Activated CD8-positive, alpha-beta T cell treated with anti-CD3 and anti-CD28 coated beads for 36 hours (primary cell): ENCODE measurements at places on chromosomes 1 and 21.

GRCh38 chr1:248343451-248343850 lies 5.1 kb upstream of the OR14C36 start:
- no peaks in the 10 kb centered on the region for H3K36me3 ChIP-seq
- no peak for DNase-seq
- H3K27me3 ChIP-seq = peaks cover 2% of the 10 kb centered on the region
- H3K27ac ChIP-seq = no peak overlapping the region
- H3K4me1 ChIP-seq = no peaks in the 10 kb centered on the region

DNA sequence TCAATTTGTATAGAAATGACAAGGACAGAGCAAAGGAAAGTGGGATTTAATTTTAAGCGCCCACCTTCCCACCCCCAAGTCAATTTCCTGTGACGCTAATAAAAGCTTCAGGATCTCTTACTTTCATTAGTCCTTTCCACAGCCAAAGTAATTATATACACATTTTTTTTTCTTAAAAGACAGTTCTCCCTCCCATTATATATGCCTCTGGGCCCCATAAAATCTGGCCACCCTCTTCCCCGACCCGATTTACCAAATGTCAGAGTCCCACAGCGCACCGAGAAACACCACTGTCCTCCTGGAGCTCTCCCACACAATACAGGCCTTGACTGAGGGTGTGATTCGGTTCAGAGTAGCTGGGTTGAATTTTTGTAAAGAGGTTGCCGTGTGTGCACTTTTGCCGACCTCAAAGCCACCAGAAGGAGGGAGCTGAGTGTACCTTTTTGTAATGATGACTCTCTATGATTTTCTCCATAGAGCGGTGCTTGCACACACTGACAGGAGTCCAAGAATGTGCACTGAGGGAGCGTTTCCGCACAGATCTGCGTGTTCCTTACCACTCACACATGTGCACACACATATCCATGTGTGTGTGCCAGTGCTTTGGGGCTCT lies 26.2 kb upstream of the IL10 start:
- H3K4me3 ChIP-seq = no peak overlapping the region
- no peaks in the 10 kb centered on the region for H3K36me3 ChIP-seq
- H3K27ac ChIP-seq = no peak overlapping the region
- no peaks in the 10 kb centered on the region for H3K27me3 ChIP-seq
- peak; percentile 45 for DNase-seq
- peaks cover 68% of the 10 kb centered on the region for H3K4me1 ChIP-seq

GRCh38 chr1:54490361-54491248 lies 57.4 kb upstream of the ACOT11 start:
- no peak overlapping the region for H3K27ac ChIP-seq
- H3K36me3 ChIP-seq = no peaks in the 10 kb centered on the region
- no peak overlapping the region for H3K4me3 ChIP-seq
- DNase-seq = no peak
- H3K27me3 ChIP-seq = peaks cover 9% of the 10 kb centered on the region

GRCh38 chr1:83083589-83084224 lies 915.2 kb downstream of the TTLL7 start:
- no peak overlapping the region for H3K27ac ChIP-seq
- no peaks in the 10 kb centered on the region for H3K4me1 ChIP-seq
- H3K36me3 ChIP-seq = no peaks in the 10 kb centered on the region
- DNase-seq = no peak
- no peaks in the 10 kb centered on the region for H3K27me3 ChIP-seq
- H3K4me3 ChIP-seq = no peak overlapping the region

DNA sequence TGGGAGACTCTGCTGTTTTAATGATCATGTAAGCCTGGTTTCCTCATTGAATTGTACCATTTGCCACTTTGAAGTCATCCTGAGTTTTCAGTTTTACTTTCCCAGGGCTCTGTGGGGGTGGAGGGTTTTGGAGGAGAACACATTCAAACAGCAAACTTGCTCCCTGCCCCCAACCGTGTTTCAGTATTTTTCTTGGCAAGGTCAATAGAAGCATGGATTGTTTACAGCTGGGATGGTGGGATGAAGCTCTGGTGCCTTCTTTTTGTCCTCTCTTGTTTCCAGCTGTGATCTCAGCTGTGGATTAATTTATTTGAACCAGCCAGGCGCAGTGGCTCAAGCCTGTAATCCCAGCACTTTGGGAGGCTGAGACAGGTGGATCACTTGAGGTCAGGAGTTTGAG lies 54.3 kb upstream of the SERBP1 start:
- H3K4me1 ChIP-seq = peaks cover 4% of the 10 kb centered on the region
- H3K4me3 ChIP-seq = no peak overlapping the region
- no peaks in the 10 kb centered on the region for H3K27me3 ChIP-seq
- H3K27ac ChIP-seq = no peak overlapping the region

- H3K36me3 ChIP-seq = no peaks in the 10 kb centered on the region
- DNase-seq = peak; percentile 54
- peak overlapping the region; percentile 32 for H3K27ac ChIP-seq
- no peaks in the 10 kb centered on the region for H3K27me3 ChIP-seq
- no peak overlapping the region for H3K4me3 ChIP-seq
- H3K4me1 ChIP-seq = peaks cover 15% of the 10 kb centered on the region
These were observed 110.0 kb downstream of the ADSS2 start for GRCh38 chr1:244341455-244342450.
